ENCODE measurements at places on chromosomes 6 and 20. TPM values are rescaled to one million over a fixed set of nuclear protein-coding genes. Genes with fewer than 3 reads are reported as not detected.

- no peak overlapping the region for H3K4me3 ChIP-seq
- DNase-seq, result peak; percentile 72
- H3K4me1 ChIP-seq, result peaks cover 6% of the 10 kb centered on the region
These were observed 36.4 kb upstream of the UTRN start for GRCh38 chr6:144248476-144249301.

DNA sequence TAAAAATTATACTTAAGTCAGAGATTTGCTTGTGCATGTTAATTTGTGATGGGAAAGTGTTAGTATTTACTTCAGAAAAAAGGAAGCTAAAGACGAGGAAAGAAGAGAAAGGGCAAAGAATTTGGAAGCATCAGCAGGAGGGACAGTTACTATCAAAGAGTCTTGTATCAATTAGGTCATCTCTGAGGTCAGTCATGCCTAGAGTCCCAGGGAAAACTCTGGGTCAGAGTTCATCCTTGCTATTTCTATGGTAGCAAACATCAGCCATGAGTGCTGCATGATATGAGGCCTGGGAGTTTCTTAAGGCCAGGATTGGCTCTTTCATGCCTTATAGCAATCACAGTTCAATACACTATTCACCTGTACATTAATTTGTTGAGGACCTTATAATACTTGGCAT lies 292.9 kb downstream of the FARS2 start:
- H3K4me1 ChIP-seq, result no peaks in the 10 kb centered on the region
- no peaks in the 10 kb centered on the region for H3K27me3 ChIP-seq

GRCh38 chr6:16139556-16139955 lies 10.7 kb downstream of the MYLIP start:
- no peak overlapping the region for H3K4me3 ChIP-seq
- H3K27ac ChIP-seq, result no peak overlapping the region
- H3K36me3 ChIP-seq, result peaks cover 24% of the 10 kb centered on the region
- peaks cover 27% of the 10 kb centered on the region for H3K27me3 ChIP-seq
- no peak for DNase-seq
- peaks cover 2% of the 10 kb centered on the region for H3K4me1 ChIP-seq

OR2B6 gene
- not detected for total RNA-seq

DNA sequence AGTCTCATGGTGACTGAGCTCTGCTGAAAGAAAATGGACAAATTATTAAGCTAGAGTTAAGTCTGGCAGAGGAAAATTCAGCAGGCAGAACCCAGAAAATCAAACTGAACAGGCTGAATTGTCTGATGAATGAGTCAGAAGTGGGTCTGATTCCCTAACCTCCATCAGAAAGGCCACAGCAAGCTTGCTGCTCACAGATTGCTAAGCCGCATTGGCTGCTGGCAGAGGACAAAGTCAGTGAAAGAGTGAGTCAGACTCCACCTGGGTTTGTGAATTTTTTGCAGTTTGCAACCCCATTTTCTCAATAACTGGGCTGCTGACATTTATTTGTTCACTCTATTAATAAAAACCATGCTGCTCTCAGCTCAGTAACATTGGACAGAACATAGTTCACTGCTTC lies 191.3 kb downstream of the EPM2A start:
- peak; percentile 84 for DNase-seq
- H3K27me3 ChIP-seq, result no peaks in the 10 kb centered on the region
- H3K27ac ChIP-seq, result no peak overlapping the region
- H3K36me3 ChIP-seq, result no peaks in the 10 kb centered on the region
- H3K4me1 ChIP-seq, result no peaks in the 10 kb centered on the region
- no peak overlapping the region for H3K4me3 ChIP-seq

DNA sequence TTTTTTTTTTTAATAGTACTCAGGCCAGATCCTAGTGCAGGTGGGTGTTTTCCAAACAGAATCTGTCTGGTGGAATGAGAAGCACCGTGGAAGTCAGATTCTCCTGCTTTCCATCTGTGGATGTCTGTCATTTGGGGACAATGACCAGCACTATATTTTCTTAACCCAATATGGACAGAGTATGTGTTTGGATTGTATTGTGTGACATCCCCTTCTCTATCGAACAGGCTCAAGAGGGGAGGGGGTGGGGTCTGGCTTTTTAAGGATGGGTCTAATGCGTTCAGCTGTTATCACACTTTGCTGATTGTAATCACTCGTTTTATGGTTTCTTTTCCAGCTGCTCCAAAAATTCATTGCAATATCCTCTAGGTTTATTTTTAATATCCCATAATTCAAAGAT lies 197.5 kb upstream of the CEP162 start:
- DNase-seq, result no peak
- H3K4me1 ChIP-seq, result no peaks in the 10 kb centered on the region
- H3K27ac ChIP-seq, result no peak overlapping the region
- H3K27me3 ChIP-seq, result peaks cover 7% of the 10 kb centered on the region
- no peak overlapping the region for H3K4me3 ChIP-seq

GRCh38 chr6:37549154-37549553 lies 49.5 kb upstream of the CCDC167 start:
- no peak overlapping the region for H3K4me3 ChIP-seq
- peaks cover 13% of the 10 kb centered on the region for H3K4me1 ChIP-seq
- H3K36me3 ChIP-seq, result no peaks in the 10 kb centered on the region
- H3K27ac ChIP-seq, result no peak overlapping the region
- H3K27me3 ChIP-seq, result peaks cover 19% of the 10 kb centered on the region

DNA sequence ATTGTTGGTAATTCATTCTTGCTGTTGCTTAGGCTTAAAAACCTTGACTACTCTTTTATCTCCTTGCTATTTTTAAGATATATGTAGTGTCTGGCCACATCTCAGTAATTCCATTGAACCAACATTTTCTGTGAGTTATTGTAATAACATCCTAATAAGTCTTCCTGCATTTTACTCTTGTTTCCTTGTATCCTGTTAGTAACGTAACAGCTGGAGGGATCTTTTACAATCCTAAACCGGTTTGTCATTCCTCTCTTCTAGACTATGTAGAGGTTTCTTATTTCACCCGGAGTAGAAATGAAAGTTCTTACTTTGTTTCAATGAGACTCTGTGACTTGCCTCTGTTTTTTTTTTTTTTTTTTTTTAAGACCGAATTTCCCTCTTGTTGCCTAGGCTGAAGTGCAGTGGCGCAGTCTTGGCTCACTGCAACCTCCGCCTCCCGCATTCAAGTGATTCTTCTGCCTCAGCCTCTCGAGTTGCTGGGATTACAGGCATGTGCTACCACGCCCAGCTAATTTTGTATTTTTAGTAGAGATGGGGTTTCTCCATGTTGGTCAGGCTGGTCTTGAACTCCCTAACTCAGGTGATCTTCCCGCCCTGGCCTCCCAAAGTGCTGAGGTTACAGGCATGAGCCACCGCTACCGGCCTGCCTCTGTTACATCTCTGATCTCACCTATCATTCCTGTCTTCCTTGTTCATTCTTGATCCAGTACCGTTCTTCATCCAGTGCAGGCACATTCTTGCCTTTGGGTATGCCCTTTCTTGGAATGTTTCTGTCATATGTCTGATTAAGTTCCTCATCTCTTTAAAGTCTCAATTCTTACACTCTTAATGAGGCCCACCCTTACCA lies 44.7 kb downstream of the NCOA3 start:
- peak; percentile 96 for DNase-seq
- no peaks in the 10 kb centered on the region for H3K36me3 ChIP-seq
- no peak overlapping the region for H3K4me3 ChIP-seq
- H3K27me3 ChIP-seq, result no peaks in the 10 kb centered on the region
- peaks cover 26% of the 10 kb centered on the region for H3K4me1 ChIP-seq
- peak overlapping the region; percentile 90 for H3K27ac ChIP-seq

KIAA0408 gene
- total RNA-seq, result 0.90 TPM

AKAP12 gene
- total RNA-seq, result 176 TPM

GRCh38 chr6:88586371-88587149 lies 376.9 kb downstream of the RNGTT start:
- no peaks in the 10 kb centered on the region for H3K4me1 ChIP-seq
- H3K36me3 ChIP-seq, result no peaks in the 10 kb centered on the region
- no peak overlapping the region for H3K4me3 ChIP-seq

FOXS1 gene
- not detected for total RNA-seq

TOX2 gene
- total RNA-seq, result 1.1 TPM

POU5F1 gene
- total RNA-seq, result not detected

DNA sequence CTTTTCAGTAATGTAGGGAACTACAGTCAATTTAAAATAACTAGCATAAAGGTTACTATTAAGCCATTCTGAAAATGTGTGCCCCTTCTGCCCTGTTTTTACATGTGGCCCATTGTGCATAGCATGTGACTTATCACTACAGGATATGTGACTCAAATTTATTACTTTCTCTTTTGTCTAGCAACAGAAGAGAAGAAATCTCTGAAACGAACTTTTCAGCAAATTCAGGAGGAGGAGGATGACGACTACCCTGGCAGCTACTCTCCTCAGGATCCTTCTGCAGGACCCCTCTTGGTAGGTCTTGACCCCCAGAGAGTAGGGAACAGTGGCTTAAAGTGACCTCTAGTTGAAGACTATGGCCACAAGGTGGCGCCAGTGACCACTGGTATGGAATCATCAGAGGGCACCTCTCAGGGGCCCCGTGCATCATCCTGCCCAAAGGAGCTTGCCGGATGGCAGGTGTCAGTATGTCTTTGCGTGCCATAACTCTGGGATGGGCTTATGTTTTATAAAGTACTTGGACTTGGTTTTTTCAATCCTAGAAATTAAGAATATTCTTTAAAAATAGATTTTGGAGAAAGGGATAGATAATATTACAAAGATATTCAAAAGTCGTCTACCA lies 23.9 kb downstream of the RPRD1B start:
- peak; percentile 67 for DNase-seq
- peaks cover 6% of the 10 kb centered on the region for H3K4me1 ChIP-seq
- H3K27ac ChIP-seq, result no peak overlapping the region
- H3K4me3 ChIP-seq, result no peak overlapping the region

HFE gene
- 14.9 TPM for total RNA-seq

FRK gene
- under 0.01 TPM for total RNA-seq

FAM83C gene
- not detected for total RNA-seq

MATN4 gene
- not detected for total RNA-seq

- no peaks in the 10 kb centered on the region for H3K27me3 ChIP-seq
- peaks cover 4% of the 10 kb centered on the region for H3K36me3 ChIP-seq
These were observed 52.1 kb downstream of the CD2AP start for GRCh38 chr6:47529734-47530133.

DNA sequence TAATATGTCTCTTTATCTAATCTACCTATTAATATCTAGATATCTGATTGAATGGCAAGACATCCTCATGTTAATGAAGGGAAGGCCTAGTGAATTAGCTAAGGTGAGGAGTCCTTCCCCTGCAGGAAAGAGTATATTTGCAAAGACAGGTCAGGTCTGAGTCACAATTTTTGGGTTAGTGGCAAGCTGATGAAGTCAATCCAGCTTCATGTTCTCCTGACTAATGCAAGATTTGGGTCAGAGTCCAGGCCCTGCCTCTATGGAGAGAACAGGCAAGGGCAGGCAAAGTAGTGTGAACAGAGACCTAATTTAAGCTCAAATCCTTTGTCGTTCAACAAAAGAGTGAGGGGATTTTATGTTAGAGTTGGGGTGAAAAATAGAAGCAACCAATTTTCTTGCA lies 496.7 kb downstream of the BMP2 start:
- H3K27me3 ChIP-seq, result no peaks in the 10 kb centered on the region
- no peak overlapping the region for H3K27ac ChIP-seq
- no peaks in the 10 kb centered on the region for H3K4me1 ChIP-seq
- no peaks in the 10 kb centered on the region for H3K36me3 ChIP-seq
- H3K4me3 ChIP-seq, result no peak overlapping the region

DNA sequence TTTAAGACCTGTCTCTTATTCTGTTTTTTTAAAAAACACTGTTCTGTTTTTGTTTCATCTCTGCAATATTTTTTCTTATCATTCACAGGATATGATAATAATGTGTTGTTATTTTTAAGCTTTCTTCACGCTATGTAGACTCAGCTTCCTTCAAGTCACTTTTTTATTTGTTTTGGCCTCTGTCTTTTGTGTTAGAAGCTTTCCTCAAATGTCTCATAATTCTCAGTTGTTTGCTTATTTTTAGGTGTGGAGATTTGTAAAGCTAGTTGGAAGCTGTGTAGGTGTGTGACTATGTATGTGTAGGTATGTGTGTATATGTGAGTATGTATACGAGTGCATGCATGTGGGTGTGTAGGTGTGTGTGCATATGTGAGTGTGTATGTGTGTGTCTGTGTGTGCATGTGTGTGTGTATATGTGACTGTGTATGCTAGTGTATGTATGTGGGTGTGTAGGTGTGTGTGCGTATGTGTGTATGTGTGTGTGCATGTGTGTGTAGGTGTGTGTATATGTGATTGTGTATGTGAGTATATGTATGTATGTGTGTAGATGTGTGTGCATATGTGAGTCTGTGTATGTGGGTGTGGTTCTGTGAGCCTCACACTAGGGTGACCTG lies 16.3 kb upstream of the VEGFA start:
- DNase-seq, result no peak
- no peaks in the 10 kb centered on the region for H3K4me1 ChIP-seq
- H3K36me3 ChIP-seq, result no peaks in the 10 kb centered on the region
- H3K27ac ChIP-seq, result no peak overlapping the region

TRAPPC3L gene
- not detected for total RNA-seq

GRM1 gene
- total RNA-seq, result not detected

- H3K36me3 ChIP-seq, result no peaks in the 10 kb centered on the region
- H3K4me1 ChIP-seq, result peaks cover 4% of the 10 kb centered on the region
- H3K27ac ChIP-seq, result no peak overlapping the region
- DNase-seq, result no peak
These were observed 151.9 kb downstream of the CD83 start for GRCh38 chr6:14269436-14269835.

- no peak for DNase-seq
- no peaks in the 10 kb centered on the region for H3K4me1 ChIP-seq
- H3K4me3 ChIP-seq, result no peak overlapping the region
- no peaks in the 10 kb centered on the region for H3K27me3 ChIP-seq
- no peak overlapping the region for H3K27ac ChIP-seq
These were observed 165.1 kb upstream of the SLC24A3 start for GRCh38 chr20:19047040-19047950.

LINC00237 gene
- not detected for total RNA-seq

DNA sequence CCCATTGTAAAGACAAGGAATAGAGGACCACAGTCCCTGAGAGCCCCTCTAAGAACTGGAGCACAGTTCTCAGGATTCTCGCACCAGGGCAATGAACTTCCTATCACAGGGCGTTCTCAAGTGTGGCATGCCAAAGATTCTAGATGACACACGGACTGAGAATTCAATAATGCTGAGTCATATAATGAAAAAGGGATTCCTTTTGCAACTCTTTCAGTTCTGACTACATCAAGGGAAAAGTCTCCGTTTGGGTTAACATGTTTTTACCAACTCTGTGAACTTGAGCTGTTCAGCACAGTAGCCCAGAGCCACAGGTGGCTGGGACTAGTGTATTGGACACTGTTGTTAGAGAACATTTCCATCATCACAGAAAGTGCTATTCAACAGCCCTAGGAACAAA lies 3.4 kb downstream of the MED20 start:
- peaks cover 6% of the 10 kb centered on the region for H3K4me1 ChIP-seq
- peak; percentile 96 for DNase-seq
- no peak overlapping the region for H3K4me3 ChIP-seq
